ENCODE measurements at places on chromosomes 6 and 20.

DNA sequence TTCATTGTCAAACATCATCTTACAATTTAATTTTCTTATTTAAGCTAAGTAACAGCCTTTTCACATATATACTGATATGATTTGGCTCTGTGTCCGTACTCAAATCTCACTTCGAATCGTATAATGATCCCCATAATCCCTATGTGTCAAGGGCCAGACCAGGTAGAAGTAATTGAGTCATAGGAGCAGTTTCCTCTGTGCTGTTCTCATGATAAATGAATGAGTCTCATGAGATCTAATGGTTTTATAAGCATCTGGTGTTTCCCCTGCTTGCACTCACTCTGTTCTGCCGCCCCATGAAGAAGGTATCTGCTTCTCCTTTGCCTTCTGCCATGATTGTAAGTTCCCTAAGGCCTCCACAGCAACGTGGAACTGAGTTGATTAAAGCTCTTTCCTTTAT, 25.1 kb upstream of the CMTR1 start:
- no peak for DNase-seq

DNA sequence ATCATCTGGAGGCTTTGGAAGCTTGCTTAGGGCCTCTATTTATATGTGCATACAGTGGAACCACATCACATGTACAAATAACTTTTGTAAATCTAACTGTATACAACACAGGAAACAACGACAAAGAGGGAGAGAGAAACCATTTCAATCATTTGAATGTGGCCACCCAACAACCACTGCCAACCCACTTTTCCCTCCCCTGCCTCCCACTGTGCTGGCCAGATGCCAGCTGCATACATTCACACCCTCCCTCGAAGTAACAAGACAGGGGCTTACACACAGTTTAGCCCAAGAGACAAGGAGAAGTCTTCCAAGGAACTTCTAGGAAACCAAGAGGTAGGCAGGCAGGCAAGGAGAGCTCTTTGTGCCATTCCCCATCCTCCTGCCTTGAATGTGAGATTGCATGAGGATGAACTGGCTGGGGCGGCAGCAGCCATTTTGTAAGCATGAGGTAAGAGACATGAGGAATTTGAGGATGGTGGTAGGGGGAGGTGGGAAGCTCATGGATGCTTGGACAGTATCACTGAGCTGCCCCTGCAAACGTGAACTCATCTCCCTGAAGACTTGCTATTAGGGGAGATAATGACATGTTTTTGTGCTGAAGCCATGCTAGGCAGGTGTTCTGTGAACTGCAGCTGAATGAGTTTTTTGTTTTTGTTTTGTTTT, 18.2 kb downstream of the BMP7 start:
- DNase-seq, result no peak

- no peak for DNase-seq
Observed at GRCh38 chr6:13166916-13167315, 161.4 kb downstream of the TBC1D7 start.

GRCh38 chr20:10795286-10796026, 121.7 kb upstream of the JAG1 start:
- no peak for DNase-seq

DNA sequence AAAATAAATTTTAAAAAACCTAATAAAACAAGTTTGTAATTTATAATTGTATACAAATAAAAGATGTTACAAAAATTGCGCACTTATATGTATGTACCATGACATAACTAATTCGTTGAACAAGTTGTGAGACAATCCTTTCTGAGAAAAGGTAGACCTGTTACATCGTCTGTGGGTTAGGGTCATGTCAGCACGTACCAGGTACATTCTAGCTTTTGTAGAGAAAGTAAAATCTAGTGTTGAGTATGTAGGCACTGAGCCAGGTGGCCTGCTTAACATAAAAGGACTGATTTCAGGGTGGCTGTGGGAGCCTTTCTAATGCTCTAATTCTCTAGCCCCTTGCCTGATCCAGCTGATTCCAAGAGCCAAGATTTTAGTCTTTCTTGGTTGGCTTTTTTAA, 10.4 kb downstream of the RPL7L1 start:
- DNase-seq, result no peak

DNA sequence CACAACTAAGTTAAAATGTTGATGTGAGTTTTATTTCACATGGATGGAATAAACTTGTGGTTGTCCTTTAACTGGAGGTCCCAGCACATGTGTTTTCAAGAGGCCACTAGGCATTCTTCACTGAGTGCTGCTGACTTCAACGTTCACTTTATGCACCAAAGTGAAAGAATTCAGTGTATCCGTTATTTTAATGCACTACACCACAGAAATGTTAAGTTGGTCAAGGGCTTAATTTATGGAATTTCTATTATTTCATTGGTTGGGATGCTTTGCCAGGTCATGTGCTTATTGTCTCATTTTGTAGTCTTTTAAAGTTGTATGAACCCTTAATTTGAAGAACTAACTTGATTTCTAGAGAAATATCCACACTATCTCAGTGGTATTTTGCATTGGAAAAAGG, 106.4 kb downstream of the PPP1R14C start:
- DNase-seq, result no peak

- no peak for DNase-seq
Observed at GRCh38 chr6:41954668-41955067, 13.1 kb upstream of the CCND3 start.

DNA sequence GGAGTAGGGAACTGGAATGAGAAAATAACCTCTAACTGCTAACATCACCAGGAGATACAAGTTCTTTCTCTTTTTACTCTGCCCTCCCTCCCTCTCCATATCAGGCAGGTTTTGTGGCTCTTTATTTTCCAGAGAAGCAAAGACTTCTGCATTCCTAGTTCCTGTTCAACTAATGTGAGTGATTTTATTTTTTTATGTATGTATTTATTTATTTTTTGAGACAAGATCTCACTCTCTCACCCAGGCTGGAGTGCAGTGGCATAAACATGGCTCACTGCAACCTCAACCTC, 6.0 kb upstream of the IER3 start:
- no peak for DNase-seq

GRCh38 chr6:68282646-68283045, 352.4 kb upstream of the ADGRB3 start:
- DNase-seq, result no peak

DNA sequence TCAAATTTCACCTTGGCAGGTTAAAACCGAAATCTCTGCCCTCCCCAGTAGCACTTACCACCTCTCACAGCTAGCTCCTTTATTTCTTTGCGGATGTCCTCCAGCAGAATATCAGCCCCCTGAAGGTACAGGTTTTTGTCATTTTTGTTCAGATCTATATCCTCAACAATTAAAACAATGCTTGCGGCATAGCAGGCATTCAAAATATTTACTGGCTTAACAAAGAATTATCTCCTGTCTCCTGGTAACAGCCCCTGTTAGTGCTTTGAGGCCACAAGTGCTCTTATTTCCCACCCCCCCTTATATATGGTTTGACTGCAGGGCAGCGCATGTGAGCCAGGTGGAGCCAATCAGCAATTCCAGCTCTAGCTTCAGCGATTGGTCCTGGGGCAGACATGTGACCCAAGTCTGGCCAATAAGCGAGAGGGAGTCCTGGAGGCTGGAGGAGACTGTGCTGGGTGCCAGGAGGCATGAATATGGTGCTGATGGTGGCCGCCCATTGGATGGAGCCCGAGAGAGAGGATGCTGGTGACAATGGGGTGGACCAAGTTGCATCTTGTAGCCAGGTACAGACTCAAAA, 21.0 kb downstream of the SULF2 start:
- DNase-seq, result no peak

DNA sequence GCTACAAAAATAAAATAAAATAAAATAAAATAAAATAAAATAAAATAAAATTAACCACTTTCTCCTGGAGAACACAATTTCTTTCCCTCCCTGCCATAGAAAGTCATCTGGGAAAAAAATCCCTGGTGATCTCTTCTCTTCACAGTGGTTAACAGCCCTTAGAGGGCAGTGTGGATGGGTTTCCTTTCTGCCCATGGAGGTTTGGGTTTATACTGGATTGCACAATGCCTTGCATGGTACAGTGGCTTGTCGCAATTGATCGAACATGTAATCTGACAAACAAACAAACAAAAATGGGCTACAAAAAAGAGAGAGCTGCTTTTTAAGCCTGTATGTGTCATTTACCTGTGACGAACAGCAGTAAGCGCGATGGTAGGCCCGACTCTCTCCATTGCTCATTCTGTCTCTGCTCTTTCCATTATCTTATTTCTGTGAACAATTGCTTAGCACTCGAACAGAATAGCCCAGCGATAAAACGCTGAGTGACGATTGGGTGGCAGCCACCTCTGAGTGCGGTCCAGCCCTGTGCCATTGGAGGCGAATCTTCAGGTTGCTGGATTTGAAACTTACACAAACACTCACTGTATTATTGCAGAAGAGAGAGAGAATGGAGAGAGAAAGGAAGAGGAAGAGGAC, 166.1 kb downstream of the CD83 start:
- no peak for DNase-seq

All from Kasumi-1 (cell line).